ENCODE measurements at places on chromosomes 16 and 17.

GRCh38 chr16:58124601-58124915 lies 4.6 kb downstream of the CFAP20 start:
- DNase-seq, result no peak

DNA sequence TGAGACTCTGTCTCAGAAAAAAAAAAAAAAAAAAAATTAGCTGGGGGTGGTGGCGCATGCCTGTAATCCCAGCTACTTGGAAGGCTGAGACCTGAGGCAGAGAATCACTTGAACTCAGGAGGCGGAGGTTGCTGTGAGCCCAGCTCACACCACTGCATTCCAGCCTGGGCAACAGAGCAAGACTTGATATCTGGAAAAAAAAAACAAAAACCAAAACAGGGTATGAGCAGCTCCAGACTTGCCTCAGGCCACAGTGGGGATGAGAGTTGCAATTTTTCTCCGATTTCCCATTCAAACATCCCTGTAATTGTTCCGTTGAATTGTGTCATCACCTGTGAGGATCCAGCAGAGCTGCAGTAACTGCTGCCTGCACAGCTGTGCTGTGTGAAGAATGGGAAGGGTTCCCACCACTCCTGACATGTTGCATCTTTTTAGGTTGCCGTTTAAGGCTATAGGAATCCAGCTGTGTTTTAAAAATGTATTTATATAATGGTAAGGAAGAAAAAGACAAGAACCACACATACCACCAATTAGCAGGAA lies 150.0 kb downstream of the VPS53 start:
- no peak for DNase-seq

DNA sequence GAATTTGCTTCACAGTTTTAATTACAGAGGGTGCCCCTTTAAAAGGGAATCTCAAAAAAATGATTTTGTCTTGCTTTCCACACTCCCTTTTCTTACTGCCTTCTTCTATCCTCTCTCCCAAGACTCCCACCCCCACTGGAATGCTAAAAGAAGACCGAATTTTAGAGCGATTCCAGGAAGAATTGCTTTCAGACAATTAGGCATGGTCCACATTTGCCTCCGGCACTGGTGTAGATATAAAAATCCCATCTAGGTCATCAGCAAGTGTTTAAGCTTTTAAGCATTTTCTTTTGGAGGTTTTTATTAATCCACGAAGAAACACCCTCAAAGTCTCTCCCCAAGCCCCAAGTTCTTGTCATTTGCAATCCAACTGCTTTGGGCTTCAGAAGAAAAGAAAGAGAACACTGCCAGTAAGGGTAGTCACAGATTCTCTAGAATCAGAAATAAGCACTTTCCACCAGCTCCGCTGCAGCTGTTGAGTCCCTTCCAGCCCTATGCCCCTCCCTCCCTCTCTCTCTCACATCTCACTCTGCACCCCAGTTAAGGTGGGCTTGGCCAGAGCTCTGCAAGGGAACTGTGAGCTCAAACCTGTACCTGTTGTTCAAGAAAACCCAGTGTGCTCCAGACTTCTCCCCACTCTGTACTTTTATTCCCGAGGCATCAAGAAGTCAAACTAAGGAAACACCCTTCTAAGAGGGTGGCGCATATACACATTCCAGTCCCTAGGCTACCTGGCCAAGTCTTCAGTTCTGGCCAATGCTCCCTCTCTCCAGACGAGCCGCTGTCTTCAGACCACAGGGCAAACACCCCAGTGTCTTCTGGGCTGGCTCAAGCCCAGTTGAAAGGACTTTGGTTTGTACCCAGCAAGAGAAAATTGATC lies 170.2 kb downstream of the RGS9 start:
- DNase-seq, result no peak

DNA sequence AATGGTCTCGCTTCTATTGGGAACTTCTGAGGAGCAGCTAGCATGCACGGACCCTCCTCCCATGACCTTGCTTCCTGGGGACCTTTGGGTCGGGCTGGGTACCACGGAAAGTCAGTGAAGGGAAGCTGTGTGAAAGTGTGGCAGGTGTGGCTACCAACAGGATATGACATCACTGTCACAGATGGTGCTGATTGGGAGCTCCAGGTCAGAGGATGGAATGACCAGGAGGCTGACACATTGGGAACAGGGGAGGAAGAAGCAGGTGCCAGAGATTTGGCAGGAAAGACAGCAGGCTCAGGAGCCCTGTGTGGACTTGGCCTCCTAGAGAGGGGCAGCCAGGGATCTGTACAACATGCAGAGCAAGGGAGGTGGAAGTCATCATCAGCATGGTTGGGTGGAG lies 34.0 kb downstream of the CPNE2 start:
- no peak for DNase-seq

DNA sequence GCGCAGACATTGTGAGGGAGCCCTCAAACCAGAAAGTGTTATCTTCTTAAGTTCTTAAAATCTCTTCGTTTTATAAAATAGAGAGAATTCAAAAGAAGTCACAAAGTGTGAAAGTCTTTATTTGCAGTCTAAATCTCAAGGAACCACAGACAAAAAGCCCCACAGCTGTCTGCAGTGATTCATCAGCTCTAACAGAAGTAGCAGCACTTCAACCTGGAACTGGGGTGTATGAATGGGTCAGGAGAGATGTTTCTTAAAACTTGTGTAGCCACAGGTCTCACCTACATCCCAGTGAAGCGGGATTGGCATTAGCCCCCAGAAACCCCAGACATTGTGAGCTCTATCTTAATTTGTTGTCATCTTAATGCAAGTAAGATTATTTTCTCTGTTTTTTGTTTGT lies 61.1 kb downstream of the CDYL2 start:
- DNase-seq, result no peak

DNA sequence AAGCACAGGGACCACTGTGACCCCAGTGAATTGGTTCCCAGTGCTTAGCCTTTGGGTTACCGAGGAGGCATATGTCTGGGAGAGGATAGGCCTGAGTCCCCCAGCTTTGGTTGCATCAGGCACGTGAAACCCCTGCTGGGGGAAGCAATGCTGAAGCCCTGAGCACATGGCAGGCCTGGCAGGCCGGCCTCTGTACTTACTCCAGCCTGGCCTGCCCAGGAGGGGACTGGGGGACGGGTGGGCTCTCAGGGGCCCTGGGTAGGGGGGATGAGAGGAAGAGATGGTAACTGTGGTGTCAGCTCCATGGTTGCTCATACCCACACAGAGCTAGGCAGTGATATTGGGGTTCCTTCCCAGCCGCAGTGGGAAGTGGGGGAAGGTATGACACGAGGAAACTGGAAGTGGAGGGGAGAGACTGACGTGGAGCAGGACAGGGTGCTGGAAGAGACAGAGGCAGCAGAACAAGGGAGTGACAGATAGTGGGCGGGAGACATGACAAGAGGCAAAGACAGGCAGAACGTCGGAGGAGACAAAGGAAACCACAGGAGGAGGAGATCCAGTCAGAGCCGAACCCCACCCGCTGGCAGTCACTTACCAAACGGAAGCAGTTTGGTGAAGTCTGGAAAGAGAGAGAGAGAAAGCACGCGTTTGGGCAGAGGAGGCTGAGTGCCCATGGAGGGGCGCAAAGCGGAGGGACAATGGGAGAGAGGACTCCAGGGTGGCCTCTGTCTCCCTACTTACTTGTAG lies 9.1 kb downstream of the TMEM208 start:
- no peak for DNase-seq

DNA sequence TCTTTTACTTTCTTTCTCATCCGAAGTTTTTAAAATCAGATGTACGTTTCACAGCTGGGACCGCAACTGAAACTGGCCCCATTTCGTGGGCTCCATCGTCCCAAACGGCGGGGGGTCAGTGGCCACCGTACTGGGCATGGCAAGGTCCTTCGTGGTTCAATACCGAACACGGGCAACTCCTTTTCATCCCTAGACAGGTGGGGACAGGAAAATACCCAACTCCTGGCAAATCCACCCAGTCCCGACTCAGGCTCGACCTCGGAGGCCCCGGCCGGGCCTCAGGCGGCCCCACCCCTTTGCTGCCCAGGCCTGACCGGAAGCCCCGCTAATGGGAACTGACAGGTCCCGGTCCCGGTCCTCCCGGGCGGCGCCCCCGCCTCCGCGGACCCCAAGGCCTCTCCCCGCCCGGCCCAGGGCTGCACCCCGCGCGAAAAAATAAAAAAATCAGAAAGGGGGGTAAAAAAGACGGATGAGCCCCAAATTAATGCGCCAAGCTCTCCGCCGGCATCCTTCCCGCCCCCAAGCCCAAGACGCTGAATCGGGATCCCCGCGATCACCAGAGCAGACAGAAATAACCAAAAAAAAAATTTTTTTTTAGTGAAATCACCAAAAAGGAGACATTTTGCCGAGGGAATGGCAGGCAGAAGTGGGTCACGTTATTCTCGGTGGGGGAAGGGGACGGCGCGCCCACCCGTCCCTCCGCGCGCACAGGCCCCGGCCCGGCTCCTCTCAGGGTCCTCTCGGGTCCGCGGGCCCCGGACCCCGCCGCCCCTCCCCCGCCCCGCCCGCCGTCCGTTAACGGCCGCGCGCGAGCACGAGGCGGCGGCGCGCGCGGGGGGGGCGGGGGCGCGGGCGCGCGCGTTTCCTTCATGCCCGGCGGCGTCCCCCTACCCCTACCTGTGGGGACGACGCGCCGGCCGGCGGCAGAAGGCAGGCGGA lies 562 bp downstream of the ZC3H7A start:
- DNase-seq, result no peak

- DNase-seq, result no peak
Observed at GRCh38 chr16:47826070-47826469, 329.7 kb downstream of the ABCC12 start.

DNA sequence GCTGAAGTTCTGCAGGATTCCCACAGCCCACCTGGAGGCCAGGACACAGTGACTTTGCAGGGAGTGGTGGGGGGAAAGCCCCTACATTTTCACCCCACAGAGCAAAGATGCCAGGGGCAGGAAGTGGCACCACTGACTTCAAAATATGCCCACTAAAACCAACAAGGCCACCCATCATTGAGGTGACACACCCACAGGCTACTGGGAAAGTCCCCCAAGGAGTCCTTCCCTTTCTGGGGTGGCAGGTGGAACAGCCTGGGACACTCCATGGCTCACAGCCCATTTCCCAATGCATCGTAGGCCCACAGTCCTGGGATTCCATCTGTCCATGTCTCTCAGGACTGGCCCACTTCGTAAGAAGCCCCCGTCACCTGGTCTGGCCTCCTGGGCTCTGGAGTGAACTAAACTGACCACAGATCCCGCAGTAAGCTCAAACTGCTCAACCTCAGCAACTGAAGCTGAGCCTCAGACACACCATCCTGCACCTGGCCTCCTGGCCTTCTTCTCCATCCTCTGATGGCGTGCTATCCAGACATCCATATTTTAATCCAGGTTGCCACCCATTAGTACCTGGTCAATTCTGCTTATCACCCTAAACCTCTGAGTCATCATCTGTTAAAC lies 7.5 kb upstream of the CCL1 start:
- DNase-seq, result no peak

DNA sequence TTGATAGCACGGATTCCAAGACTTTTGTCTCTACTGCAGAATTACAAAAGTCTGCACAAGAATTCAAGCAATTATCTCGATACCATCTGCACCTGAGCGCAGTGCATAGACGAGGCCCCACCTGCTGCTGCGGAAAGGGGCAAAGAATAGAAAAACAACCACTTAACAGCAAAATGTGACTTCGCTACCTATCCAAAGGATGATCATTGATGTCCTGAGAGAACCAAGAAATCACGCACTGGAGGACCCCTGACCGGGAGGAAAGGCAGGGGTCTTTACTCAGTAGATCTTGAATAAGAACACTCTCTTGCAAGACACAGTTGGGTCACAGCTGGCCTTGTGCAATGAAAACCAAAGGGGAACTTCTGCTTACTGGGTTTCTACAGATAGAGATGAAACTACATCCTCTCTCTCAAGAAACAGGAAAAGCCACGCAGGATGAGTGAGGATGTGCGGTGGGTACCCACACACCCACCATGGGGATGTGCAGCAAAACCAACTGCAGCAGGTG lies 147.4 kb upstream of the RPH3AL start:
- no peak for DNase-seq

- no peak for DNase-seq
Observed at GRCh38 chr17:79919164-79919585, 79.9 kb upstream of the CBX4 start.

- DNase-seq, result no peak
Observed at GRCh38 chr17:72193391-72194106, 72.7 kb downstream of the SOX9 start.

DNA sequence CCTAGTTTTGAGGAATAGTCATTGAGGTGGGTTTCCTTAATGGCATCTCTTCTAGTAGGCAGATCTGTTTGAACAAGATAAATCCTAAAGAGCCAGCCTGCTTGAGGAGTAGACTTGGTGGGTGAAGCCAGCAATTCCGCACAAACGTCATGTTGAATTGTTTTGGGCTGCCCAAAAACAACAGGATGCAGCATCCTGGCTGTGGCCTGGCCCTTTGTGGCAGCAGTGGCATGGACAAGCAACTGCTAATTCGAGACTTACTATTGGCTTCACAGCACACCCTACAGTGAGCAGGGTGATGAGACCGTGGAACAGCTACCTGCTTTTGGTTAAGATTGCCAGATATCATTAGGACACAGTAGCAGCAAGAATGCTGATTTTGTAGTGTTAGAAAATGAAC lies 9.3 kb upstream of the VPS4A start:
- DNase-seq, result no peak

- no peak for DNase-seq
Observed at GRCh38 chr17:39755554-39756379, 18.0 kb downstream of the GRB7 start.

- no peak for DNase-seq
Observed at GRCh38 chr17:28774206-28774605, 30.4 kb downstream of the TRAF4 start.

GRCh38 chr17:61862975-61863800 lies at the start of gene BRIP1:
TSS of gene BRIP1 (minus strand) at chr17:61863528. CDS start at chr17:61861539, 1,989 bp downstream.
- peak; percentile 94 for DNase-seq

GRCh38 chr17:34252444-34253138 lies 2.5 kb upstream of the CCL2 start:
- DNase-seq, result no peak

DNA sequence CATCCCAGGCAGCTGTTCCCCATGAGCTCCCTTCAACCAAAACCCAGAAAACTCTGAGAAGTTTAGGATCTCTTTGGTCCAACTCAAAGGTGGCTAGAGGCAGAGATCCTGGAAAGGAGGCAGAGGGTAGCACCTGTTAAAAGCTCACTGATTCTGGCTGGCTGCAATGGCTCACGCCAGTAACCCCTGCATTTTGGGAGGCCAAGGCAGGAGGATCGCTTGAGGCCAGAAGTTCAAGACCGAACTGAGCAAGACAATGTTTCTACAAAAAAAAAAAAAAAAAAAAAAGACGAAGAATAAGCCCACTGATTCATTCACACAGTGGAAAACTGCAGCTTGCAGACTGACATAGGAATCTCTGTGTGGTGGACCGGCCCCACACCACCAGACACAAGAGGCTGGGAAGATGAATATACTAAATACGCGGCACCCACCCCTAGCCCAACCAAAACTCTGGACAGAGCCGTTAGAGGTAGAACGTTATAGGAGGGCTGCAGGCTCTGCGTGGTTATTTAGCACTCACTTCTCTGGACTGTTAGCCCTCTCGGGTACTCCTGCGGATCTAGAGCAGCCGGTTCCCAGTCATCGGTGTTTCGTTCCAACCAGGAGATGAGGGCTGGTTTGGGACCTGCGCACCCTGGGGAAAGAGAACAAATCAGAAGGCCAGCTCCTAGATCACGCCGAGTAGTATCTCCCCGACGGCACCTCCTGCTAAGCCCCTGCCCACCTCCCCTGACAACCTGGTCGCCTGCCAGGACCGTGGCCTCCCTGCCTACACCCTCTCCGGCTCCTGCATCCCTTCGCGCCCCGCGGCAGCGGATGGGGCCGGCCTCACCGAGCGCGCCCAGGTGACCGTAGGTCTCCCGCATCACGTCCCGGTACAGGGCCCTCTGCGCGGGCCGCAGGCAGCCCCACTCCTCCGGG lies 925 bp downstream of the ZNF689 start:
- DNase-seq, result no peak
